Stimulated activated naive CD4-positive, alpha-beta T cell treated with Interleukin-2 at 50 U/mL for 16 hours (primary cell): ENCODE measurements at places on chromosomes 5 and 9.

DNA sequence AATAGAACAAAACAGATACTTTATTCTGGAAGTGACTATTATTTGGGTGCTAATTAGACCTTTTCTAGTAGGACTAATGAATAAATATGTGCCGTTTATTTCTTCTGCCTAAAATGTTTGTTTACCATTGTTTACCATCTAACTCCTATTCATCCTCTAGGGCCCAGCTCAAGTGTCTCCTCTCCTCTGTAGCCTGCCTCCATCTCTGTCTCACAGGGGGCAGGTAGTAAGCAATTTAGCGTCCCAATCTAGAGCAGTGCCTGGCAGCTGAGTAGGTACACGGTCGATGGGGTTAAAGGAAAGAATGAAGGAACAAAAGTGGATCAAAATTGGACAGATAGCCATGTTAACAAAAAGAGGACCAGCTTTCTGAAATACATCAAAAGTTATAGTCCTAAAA, 230.9 kb downstream of the SLF1 start:
- DNase-seq = no peak

DNA sequence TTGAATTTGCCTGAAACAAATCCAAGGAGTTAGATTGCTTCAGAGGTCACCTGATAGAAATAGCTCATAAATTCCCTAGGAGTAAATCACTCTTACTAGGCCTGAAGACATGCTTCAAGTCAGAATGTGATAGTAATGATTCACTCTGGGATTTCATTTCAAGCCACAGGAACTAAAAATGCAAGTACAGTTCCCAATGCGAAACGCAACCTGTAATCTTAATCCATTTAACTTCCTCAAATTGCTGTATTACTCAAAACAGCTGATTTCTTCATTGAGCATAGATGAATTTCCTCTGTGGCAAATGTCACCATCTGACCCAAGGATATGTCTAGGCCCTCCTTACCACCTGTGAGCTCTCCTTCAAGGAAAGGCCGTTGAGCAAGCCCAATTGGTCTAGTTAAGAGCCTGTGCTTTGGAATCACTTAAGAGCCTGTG, 32.1 kb upstream of the IL6ST start:
- DNase-seq = no peak

DNA sequence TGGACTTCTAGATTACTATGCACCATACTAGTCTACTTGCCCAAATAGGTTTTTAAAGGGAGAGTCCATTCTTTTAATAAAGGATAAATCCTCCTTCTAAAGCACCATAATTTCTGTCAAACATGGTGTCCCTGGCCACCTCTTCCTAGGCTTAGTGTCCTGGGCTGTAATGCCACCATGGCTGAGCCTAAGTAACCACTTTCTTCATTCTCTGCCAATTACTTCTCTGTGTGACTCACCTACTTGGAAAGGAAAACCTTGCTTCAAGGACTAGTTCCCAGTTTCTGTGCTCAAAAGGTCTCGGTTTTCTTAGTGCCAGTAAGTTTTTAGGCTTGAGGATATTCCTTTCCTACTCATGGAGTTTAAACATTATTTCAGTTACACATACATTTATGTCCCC, 273.4 kb downstream of the DENND1A start:
- DNase-seq = no peak

DNA sequence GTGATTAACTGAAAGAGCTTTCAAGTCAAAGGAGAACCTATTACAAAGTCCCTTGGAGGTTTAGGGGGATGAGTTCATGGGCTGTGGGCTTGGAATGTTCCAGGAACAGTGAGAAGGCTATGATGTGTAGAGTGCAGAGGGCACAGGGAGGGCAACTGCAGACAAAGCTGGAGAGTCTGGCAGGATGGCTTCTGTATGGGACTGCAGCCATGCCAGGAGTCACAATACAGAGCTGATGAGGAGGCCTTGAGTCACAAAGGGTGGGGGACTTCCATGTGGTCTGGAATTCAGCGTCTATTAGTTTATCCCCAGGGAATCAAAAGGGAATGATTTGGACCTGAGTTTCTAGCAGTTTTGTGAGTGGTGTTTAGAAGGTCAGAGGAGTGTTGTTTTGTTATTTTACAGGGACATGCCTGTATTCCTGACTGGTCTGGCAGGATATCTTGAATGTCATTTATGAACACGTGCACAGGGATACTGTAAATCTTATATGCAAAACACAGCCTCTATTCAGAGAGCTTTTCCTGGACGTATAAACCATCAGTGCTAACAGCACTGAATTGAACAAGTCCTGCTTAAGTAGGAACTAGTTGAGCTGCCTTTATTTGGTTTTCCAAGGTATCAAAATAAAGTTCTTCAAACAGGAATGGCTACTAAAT, 14.3 kb upstream of the TEK start:
- DNase-seq = no peak

GRCh38 chr9:126791406-126792230, 13.2 kb upstream of the ZBTB43 start:
- no peak for DNase-seq

GRCh38 chr5:6950860-6951259, 237.6 kb downstream of the TENT4A start:
- DNase-seq = no peak

GRCh38 chr5:86838083-86838482, 220.3 kb downstream of the COX7C start:
- DNase-seq = no peak

DNA sequence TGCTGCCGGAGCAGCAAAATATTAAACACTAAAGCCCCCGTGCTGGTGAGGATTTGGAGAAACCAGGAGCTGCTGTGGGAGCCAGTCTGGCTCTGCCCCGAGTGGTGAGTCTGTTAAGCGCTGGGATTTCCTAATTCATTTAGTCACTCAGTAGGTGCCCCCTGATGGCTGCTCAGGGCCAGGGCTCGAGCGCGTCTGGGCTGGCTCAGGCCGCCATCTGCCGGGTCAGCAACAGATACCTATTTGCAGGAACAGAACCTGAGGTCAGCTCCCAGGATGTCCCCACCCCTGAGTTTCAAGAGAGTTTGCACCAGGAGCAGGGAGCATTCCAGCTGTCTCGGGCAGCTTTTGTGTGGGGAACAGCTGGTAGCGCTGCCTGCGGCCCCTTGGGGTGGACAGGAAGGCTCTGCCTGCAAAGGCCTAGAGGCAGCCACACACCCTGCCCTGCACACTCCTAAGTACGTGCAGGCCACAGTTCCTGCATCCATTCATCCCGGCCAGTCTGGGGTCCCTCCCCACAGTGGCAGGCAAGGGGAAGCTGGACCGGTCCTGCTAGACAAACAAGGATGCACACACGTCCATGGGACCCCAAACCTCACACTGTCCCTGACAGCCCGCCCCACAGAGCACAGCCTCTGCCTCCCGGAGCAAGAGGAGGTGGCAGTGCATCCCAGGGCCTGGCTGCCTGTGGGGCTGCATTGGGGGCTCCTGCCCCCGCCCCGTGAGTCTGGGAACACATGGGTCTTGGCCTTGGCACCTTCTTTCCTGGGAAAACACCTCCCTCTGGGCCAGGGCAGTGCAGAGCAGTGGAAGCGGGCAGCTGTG, 83.7 kb downstream of the ADAMTS2 start:
- DNase-seq = no peak

- DNase-seq = no peak
Observed at GRCh38 chr5:14432931-14433589, 148.5 kb upstream of the OTULINL start.

DNA sequence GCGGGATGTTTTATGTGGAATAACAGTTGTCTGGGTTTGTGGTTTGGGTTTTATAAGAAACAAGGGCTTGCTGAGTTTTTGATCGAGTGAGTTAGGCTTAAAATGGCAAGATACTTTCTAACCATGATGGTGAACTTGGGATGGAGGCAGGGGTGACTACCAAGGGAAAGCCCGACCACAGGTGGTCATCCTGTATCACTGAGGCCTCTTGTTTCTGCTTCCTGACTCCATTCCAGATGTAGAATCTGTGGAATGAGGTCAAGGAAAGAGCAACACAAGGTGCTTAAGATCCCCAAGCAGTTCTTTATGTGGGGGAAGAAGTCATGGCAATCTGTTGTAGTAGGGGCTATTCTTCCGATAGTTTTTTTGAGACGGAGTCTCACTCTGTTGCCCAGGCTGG, 122.3 kb downstream of the GOLPH3 start:
- no peak for DNase-seq

- no peak for DNase-seq
Observed at GRCh38 chr9:112809351-112809848, 58.8 kb downstream of the SNX30 start.

- no peak for DNase-seq
Observed at GRCh38 chr5:75685141-75685540, 32.1 kb downstream of the POC5 start.

DNA sequence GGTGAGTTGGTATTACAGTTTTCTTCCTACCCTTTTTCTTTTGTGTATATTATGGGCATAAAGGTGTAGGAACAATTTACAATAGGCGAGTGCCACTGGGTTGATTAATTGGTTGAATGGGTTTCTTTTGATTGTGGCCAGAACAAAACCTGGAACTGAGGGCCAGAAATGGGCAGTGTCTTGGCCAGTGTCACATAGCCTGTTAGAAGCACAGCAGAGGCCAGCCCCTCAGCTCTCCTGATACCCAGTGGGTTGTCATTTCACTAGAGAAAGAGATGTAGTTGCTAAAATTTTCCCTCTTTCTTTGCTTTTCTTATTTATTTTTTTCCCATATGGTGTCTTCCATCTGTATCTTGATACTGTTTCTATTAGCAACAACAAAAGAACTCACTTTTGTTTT, 38.8 kb upstream of the SEMA6A start:
- DNase-seq = no peak

- no peak for DNase-seq
Observed at GRCh38 chr9:128371630-128372117, 500 bp downstream of the URM1 start.

DNA sequence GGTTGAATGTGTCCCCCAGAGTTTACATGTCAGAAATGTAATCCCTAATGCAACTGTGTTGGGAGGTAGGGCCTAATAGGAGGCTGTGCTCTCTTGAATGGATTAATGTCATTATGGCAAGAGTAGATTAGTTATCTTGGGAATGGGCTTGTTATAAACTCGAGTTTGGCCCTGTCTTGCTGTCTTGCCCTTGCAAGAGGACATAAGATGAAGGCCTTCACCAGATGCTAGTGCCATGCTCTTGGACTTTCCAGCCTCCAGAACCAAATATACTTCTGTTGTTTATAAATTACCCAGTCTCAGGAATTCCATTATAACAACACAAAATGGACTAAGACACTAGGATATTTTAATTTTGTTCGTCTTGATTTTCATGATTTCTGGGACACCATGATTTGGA, 5.4 kb downstream of the PIK3R1 start:
- no peak for DNase-seq

- DNase-seq = no peak
Observed at GRCh38 chr5:29193972-29194371, 1999.5 kb upstream of the CDH6 start.

DNA sequence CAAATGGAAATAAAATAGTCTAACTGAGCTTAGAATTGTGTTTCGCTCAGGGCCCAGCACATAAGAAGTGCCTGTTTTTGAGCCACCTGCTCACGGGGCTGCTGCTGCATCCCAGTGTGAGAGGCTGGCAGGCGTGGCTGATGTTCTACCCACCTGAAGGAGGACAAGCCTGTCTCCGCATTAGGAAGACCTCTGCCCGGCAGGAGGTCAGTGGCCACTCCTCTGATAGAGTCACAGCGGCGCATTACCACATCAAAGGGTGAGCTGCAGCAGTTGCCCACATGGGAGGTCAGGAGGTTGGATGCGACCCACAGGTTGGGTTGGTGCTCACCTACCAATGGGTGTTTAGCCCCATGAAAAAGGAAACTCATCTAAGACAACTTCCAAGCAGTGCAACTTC, 3.7 kb upstream of the SLC6A7 start:
- DNase-seq = no peak

GRCh38 chr9:97773091-97773490, 76.0 kb upstream of the XPA start:
- DNase-seq = no peak

DNA sequence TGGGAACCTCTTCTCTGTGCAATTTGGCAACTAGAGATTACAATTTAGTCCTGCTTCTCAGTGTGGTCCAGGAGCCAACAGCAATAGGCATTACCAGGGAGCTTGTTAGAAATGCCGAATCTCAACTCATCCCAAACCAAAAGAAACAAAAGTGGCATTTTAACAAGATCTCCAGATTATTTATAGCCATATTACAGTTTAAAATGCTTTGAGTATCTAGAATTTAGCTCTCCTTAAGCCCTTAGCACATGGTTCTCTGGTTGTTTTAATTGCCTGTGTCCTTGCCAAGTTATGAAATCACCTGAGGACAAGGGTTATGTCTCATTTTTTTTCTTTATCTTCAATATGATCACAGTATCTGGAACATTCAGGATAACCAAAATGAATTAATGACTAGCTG, 51.6 kb upstream of the TAS2R1 start:
- no peak for DNase-seq

GRCh38 chr9:126331964-126332748, 5.5 kb downstream of the MVB12B start:
- DNase-seq = no peak

DNA sequence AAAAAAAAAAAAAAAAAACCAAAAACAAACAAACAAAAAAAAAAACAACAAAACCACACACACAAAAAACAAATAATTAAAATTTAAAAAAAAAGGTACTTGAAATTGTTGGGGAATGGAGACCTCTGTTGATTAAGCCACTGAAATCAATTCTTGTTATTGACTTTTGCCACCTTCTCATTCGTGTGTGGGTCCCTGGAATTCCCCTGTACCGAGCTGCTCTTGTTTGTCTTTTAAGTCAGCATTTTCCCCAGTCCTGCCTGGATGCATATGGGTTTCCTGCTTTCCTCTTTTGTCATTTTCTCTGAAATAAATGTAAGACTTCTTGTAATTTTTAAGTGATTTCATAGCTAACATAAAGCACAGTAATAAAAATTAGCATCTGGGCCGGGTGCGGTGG, 45.5 kb downstream of the GPBP1 start:
- peak; percentile 10 for DNase-seq

DNA sequence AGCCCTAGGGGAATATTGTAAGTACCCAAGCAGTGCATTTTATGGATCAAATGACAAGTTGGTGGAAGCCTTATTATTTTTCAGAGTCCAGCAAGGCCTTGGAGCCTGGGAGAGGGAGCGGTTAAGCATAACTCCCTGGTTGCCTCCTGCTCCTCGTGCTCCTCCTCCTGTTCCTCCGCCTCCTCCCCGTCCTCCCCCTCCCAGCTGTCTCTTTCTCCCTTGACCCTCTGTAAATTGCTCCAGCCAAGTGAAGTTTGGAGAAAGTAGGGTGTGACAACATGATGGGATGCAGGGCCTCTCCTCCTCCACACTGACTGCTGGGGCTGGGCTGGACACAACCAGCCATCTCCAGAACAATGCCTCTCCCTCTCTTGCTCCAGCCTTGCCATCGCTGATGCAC, 586.9 kb downstream of the CCDC171 start:
- no peak for DNase-seq

GRCh38 chr9:71830153-71830552, 61.8 kb upstream of the CEMIP2 start:
- DNase-seq = no peak
